H54 (cell line): ENCODE measurements at places on chromosomes 7 and 10.

DNA sequence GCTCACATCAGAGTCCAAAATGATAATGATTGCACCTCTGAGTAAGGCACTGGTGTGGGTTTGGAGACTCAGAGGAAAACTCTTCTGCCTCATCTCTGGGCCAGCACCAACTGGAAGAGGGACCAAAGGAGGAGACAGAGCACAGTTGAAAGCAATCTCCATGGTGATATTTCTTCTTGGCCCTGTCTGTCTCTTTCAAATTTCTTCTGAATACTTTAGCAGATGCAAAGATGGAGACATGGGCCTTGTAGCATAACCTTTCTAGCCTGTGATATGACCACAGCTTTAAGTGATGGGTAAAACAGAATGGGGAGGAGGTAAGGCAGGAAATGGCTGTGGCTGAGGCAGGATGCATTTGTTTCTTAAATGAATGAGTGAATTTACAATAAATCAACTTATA lies 12.2 kb upstream of the GIMAP7 start:
- DNase-seq = no peak

DNA sequence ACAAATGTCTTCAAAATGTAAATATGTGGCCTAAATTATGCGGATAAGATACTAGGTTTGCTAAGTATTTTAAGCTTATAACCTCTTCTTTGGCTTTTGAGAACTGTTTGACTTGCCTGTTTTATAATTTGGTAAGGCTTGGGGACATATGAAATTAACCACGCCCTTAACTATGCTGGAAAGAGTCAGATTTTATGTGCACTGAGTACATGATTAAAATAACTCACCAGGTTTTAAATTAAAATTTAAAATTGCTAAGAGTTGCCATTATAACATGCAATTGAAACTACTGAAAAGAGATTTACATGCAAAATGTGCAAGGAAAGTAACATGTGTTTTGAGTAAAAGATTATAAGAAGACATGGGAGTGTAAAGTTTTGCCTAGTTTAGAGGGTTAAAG lies 141.9 kb downstream of the WDR11 start:
- no peak for DNase-seq

GRCh38 chr10:88555190-88555908 lies 27.8 kb downstream of the RNLS start:
- DNase-seq = no peak

GRCh38 chr10:118922226-118922625 lies 107.3 kb upstream of the NANOS1 start:
- no peak for DNase-seq

DNA sequence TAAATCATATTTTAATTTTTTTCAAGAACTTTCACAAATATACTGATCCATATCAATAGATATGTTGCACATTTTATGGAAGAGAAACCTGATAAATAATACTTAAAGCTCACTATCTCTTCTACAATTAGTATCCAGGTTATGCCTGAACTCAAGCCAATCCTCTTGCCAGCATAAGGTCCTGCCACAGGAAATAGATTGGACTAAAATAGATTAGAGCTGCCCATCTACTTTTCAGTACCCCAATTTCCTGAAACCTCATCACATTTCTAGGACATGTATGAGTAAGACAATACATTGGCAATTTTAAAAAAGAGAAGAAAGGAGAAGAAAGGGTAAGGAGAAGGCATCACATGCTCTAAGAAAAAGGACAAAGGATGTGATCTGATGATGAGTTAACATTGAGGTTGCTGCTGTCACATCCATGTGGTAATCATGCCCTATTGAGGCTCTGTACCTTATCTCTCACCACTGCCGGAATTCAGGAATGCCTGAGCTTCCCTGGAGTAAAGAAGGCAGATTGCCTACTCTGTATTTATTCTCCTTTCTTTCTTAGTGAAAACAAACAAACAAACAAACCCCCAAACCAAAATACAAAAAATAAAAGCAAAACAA lies 199.7 kb downstream of the ANK3 start:
- no peak for DNase-seq

- no peak for DNase-seq
Measured at GRCh38 chr10:43057831-43058340, 19.0 kb upstream of the RET start.

DNA sequence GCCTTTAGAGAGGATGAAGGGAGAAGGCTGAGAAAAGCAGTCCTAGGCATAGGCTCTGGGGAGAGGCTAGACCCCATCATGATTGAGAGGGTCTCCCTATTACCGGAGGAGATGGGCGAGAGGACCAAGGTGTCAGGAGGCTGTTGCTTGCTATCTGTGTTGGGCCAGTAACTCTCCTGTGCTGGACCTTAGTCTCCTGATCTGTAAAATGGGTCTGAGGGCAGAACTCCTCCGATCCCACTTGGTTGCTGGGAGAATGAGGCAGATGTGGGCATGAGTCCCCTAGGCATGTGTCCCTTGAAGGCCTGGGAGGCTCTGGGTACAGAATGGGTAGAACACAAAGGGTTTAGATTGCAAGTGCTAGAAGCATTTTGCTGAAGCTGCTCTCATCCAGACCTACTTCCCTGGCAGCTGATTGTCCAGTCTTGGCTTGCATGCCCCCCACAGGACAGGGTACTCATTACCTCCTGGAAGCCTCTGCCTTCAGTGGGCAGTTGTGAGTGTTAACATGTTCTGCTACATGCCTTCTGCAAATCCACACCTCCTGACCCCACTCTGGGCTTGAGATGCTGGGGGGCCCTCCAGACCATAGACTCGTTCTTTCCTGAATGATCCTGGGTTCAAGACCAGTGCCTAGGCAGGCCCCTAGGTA lies 4.4 kb downstream of the ZMIZ1 start:
- DNase-seq = no peak

DNA sequence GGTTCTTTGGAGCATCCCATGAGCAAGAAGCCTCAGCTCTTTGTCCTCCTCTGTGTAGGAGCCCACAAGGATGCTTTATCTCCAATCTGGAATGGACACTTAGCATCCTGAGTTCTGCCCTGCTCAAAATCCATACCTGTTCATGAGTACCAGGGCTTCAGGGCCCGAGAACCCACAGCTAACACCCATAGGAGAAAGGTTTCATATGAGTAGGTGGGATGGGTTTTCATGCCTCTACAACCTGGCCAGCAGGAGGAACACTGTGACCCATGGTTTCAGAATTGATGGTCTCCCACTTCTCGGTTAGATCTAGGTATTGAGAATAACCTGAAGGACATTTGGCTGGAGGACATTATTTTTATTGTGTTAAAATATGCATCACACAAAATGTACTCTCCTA lies 57.8 kb downstream of the TBXAS1 start:
- no peak for DNase-seq
